ENCODE measurements at places on chromosomes 1 and 21.
A peak's percentile ranks its signal among the peaks of the same experiment; 100 is the strongest.

- no peak for DNase-seq
Observed at GRCh38 chr1:8004803-8005573, 21.1 kb downstream of the ERRFI1 start.

GRCh38 chr1:26360807-26361604 is 7.1 kb upstream of the CRYBG2 start:
- DNase-seq, result no peak

DNA sequence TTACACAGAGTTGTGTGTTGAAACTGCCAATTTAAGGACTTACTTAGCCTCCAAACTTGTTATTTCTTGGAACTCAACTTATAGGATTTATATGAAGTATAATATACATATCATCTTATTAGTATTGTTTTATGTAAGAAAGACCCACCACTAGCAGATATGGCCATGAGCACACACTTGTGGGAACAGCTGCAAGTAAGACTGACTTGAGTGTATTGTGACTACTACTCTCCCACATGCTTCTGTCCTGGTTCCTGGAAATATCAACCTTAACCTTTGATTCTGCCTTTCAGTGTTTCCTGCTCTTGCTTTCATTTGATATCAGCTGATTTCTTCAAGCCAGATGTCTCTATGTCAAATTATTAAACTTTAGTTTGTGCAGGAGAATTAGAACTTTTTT is 175.3 kb downstream of the MAGI3 start:
- DNase-seq, result no peak

DNA sequence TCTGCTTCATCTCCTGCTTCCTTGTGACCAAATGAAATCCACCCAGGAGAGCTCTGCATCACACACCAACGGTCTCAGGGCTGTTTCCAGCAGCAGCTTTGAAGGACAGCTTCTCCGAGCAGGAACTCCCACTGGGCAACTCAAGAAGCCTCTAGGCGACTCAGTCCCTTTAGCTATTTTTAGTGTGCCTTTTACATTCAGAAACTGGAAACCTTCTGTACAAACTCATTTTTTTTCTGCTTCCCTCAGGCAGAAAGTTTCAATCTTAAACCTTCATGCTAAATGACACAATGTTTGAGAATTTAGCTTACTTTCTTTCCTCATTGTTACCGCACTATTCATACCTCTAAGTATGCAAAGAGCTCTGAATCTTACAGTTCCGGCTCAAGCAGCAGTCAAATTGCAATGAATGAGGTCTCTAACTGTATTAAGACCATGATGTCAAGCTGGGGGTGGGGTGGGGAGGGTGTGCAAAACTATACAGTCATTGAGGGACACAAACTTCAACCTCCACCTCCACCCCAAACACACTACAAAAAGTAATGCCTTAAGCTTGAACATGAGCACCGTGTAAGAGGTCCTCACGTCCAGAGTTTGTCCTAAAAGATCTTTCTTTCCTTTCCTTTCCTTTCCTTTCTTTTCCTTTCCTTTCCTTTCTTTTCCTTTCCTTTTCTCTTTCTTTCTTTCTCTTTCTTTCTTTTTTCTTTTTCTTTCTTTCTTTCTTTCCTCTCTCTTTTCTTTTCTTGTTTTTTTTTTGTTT is 16.4 kb upstream of the TARBP1 start:
- no peak for DNase-seq

GRCh38 chr1:199204231-199204630 is 565.4 kb downstream of the PTPRC start:
- DNase-seq, result no peak

DNA sequence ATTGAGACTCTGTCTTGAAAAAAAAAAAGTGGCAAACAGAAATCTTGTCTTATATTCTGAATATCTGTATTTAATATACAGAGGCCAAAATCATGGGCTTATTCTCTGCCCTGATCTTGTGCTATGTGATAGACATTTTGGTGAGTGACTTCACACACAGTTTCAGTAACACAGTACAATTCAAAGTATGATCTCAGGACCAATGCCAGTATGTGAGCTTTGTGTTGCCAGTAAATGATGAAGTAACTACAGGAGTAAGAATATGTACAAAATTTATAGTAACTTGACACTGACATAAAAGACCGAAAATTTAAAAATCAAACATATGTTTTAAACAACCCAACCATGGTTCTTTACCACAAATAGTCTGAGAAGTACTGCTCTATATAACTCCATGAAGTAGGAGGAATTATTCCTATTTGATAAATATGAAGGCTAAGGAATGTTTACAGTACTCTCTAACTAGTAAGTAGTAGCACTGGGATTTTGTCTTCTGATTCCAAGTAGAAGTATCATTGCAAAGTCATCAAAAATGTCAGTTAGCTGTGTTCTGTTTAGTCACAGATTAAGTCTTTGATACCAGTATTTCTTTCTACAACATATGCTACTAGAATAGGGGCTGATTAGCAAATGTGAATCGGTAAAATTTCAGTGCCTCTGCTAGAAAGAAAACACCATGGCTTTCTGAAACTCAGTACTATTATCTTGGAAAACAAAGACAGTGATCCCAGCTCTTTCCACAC is 25.3 kb downstream of the DPH5 start:
- DNase-seq, result no peak

GRCh38 chr1:18710002-18710401 is 79.4 kb downstream of the PAX7 start:
- no peak for DNase-seq

GRCh38 chr1:91455334-91455733 is 45.3 kb upstream of the CDC7 start:
- DNase-seq, result no peak

DNA sequence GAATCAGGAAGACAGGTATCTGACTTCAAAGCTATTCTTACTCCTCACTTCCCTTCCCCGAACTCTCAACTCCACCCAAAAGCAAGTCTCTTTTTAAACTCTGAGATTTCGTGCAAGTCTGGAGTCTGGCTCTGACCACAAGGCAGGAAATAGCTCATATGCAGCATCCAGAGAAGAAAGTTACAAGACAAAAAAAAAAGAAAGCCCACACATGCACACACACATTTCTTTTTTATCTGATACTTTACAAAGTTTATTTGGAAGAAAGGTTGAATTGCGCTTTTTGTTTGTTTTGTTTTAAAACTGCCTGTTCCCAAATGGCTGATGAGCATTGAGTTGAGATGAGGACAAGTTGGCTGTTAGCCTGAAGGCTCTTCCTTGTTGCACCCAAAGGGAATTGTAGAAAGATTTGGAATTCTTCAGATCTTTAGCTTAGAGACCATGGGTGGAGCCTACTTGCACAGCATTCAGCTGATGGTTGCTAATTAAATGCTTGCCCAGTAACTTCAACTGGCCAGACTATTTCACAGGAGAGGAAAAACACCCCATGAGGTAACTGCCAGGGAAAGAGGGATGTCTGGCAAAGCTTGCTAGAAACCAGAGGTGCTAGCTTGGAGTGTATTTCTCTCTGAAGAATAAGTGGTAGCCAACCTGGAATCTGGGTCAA is 490.3 kb downstream of the TTLL7 start:
- no peak for DNase-seq

DNA sequence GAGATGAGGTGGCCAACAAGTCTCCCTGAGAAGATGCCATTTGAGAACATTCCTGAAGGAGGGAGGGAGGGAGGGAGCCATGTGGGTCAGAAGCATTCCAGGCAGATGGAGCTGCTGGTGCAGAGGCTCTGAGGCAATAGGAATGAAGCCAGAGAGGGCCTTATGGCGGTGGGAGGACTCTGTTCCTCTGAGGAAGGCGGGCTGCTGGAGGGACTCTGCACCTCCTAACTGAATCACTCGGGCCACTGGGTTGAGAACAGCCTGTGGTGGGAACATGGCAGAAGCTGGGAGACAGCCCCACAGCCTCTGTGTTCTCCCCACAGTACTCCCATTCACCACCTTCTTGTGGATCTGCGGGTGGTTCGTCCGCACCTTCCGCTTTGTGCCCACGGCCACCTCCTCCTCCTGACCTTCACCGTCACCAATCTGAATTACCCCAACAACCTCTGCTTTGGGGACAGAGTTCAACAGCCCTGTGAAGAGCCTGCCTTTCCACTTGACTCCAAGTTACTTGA is 2.4 kb upstream of the TMEM125 start:
- DNase-seq, result no peak

GRCh38 chr1:41144285-41144684 is 97.8 kb downstream of the SCMH1 start:
- DNase-seq, result no peak

GRCh38 chr1:180486092-180486491 is 16.3 kb downstream of the ACBD6 start:
- DNase-seq, result no peak

GRCh38 chr1:151710187-151710840 is 6.3 kb downstream of the CELF3 start:
- DNase-seq, result peak; percentile 87

GRCh38 chr21:29374481-29374880 is 75.8 kb downstream of the BACH1 start:
- DNase-seq, result no peak

DNA sequence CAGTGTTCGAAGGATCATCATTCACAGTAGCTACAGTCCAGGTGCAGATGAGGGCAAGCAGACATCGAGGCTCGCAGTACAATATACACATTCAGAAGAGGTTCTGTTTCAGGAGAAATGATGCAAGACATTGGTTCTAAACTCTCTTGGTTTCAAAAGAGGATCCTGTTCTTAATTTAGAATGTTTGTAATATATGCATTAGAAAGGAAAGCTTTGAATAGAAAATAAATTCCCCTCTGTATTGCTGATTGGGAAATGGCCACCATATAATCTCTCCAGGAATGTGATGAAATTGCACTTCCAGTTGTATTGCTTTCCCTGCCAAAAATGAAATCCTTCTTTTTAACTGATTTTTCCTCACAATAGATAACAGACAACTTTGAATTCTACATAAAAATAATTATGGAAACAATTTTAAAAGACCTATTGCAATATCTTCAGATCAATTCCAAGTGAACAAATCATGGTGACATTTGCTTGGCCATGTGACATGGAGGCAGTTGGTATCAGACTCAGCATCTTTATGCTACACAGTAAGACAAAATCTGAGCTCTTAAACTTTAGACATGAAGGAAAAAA is 27.6 kb upstream of the SIPA1L2 start:
- no peak for DNase-seq

- no peak for DNase-seq
Observed at GRCh38 chr21:44818640-44819011, 764 bp upstream of the SUMO3 start.

DNA sequence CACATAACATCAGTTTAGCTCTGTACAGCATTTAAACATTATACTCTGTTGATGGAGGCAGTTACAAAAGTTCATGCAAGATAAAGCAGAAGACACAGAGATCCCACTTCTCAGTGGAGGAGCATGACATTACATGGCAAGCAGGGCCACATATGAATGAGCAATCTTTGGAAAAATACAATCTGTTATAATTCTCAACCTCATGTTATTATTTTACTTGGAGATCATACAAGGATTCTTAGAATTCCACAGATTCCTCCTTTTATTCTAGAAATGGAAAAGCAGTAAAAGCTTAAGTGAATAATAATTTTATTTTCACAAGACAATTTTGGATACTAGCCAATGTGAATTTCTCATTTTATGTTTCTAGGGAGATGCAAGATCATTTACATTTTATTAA is 66.6 kb downstream of the IFI44 start:
- no peak for DNase-seq

DNA sequence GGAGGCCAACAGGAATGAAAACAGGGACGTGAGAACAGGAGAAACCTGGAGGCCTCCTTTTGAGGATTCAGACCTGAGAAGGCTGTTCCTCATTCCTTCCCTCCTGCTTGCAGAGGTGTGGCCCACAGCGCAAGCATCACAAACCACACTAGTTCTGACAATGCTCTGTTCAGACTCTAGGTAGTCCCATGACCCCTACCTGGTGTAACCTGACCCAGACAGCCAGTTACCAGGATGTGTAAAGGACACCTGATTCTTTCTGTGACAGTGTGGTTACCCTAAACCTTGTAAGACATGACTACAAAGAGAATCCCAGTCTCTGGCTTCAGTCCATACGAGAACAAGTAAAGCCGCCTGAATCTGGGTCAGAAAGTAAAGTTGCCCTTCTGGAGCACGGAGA is 3.2 kb downstream of the MECR start:
- no peak for DNase-seq

- no peak for DNase-seq
Observed at GRCh38 chr1:26109229-26110164, 2.1 kb upstream of the PDIK1L start.

DNA sequence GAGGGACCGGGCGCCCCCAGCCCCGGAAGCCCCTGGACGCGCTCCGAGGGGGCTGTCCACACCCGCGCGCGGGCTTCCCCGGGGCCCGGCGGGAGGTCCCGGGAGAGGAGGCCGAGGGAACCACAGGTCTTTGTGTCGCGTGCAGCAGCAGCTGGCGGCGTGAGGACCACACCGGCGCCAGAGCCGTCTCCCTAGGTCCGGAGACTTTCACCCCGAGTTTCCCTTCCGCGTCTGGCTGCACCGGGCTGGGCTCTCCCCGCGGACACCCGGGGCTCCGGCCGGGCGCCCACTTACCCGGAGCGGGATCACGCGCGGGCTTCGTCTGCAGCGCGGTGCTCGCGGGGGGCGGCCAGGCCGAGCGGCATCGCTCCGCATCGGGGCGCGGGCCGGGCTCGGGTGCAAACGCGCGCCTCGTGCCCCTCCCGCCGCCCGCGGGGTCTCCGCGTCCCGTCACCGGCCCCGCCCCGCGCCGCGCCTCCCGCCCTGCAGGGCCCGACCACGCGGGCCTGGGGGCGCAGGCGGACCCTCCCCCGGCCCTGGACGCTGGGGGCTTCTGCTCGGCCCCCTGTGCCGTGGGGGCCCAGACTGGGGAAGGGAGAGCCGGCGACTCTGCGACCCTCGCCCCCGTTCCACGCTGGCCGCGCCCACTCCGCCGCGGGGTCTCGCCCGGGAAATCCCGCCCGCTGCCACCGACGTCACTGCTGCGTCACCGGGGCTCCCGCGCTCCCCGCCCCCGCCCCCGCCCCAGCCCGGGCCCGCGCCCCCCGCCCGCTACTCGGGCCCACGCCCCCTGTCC is at the start of gene GNG4:
TSS of gene GNG4 (minus strand) at position 417 of the 796 bp plus-strand sequence. CDS start 65,946 bp downstream, outside the sequence.
- peak; percentile 65 for DNase-seq

GRCh38 chr1:187759825-187760333 is 931.1 kb downstream of the PLA2G4A start:
- no peak for DNase-seq

- DNase-seq, result no peak
Observed at GRCh38 chr1:244965185-244966030, 101.1 kb upstream of the HNRNPU start.

GRCh38 chr1:33928251-33928650 is 64.4 kb downstream of the HMGB4 start:
- no peak for DNase-seq

DNA sequence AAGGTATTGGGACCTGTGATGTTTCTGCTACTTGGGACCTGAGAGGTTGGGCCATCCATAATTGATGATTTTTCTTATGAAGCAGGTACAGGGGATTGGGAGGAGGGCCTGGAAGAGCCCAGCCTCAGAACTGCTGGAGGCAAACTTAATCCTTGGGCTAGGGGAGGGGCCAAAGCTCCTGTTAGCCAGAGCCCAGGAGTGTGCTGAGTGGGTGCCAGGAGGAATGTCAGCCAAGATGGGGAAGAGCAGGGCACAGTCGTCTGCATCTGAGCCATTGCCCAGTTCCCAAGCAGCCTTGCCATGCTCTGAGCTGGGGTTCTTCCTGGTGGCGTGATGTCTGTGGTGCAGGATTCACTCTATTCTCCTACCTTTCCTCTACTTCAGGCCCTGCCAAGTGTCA is 5.8 kb downstream of the MAPKAPK2 start:
- DNase-seq, result no peak

GRCh38 chr1:20981915-20982314 is 194.8 kb downstream of the EIF4G3 start:
- DNase-seq, result no peak

All from neuronal stem cell (in vitro differentiated cells).